ENCODE measurements at places on chromosomes 11 and 22.

- no peak for DNase-seq
Observed at GRCh38 chr11:79485694-79486093, 44.9 kb upstream of the TENM4 start.

GRCh38 chr11:12731841-12732336, 57.7 kb downstream of the TEAD1 start:
- DNase-seq, result no peak

- DNase-seq, result no peak
Observed at GRCh38 chr11:111910676-111911562, 651 bp downstream of the CRYAB start.

DNA sequence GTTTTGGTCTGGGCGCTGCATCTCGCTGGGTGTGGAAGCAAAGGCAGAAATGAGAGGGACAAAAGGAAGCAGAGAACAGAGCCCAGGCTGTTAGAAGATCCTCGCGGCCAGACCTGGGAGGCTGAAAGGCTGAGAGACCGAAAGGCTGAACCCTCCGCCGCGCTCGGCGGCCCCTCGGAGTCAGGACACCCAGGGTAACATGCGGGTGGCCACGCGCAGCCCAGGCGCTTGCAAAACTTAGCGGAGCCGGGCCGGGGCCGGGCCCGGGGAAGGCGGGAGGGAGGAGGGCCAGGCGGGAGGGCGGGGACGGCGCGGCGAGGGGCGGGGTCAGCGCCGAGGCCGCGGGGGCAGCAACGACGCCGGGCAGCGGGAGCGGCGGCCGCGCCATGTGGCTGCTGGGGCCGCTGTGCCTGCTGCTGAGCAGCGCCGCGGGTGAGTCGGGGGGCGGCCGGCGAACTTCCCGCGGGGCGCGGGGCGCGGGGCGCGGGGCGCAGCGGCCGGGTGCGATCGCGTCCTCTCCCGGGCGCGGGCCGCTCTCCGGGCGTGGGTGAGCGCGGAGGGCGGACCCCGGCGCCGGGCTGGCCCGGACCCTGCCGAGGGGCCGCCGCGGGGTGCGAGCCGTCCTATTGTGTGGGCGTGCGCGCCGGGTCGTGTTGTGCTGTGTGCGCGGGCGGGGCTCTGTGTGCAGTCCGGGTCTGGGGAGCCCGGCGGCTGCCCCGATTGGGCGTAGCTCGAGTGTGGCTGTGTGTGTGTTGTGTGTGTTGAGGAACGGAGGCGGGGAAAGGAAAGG, at the start of gene LDLRAD3:
LDLRAD3 (plus strand) TSS at position 350 of the 790 bp plus-strand sequence; CDS start at position 387, 37 bp downstream.
- DNase-seq, result no peak

DNA sequence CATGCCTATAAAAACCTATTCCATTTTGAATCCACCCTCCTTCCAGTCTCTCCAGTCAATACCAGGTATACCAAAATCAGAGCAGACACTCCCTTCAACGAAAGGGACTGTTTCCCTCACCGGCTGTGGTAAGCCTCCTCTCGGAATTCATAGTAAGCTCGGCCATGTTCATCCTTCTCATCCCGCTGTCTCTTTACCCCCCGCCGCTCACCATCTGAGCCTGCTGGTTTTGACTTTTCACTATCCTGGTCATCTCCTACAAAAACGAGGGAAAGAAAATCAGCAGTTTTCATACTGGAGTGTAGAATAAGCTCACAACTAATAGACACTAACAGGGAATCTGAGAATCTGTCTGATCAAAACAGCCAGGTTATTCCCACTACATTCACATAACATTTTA, 3.1 kb downstream of the HNRNPUL2 start:
- no peak for DNase-seq

- DNase-seq, result no peak
Observed at GRCh38 chr11:3170044-3170755, 5.1 kb upstream of the OSBPL5 start.

All from CD8-positive, alpha-beta memory T cell (primary cell).